ENCODE measurements at places on chromosomes 7 and 10. TPM values are rescaled to one million over a fixed set of nuclear protein-coding genes. Genes with fewer than 3 reads are reported as not detected.

GRCh38 chr7:1123715-1124114, 35.8 kb downstream of the GPER1 start:
- H3K4me3 ChIP-seq, result no peak overlapping the region
- peaks cover 12% of the 10 kb centered on the region for H3K36me3 ChIP-seq
- no peak for DNase-seq
- H3K4me1 ChIP-seq, result peaks cover 4% of the 10 kb centered on the region

GRCh38 chr7:123289200-123289599, 89.4 kb upstream of the SLC13A1 start:
- no peak overlapping the region for H3K27ac ChIP-seq
- DNase-seq, result no peak
- H3K27me3 ChIP-seq, result no peaks in the 10 kb centered on the region
- no peaks in the 10 kb centered on the region for H3K36me3 ChIP-seq

DNA sequence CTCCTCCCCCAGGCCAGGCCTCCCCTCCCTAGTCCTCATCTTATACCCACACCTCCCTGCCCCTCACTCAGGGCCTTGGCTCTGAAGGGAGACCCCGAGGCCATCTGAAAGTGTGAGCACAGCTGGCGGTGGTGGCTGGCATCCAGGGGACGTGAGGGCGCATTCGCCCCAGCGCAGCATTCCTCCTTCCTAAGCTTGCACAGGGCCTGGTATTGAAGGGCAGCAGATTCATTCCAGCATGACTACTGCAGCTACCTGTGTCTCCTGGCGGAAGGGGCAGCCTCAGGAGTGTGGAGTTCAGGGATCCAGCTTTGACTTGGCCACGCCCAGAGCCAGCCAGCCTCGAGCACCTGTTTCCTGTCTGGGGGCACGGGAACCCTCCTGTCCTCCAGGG, 72.6 kb downstream of the PARP12 start:
- no peaks in the 10 kb centered on the region for H3K36me3 ChIP-seq
- H3K27me3 ChIP-seq, result no peaks in the 10 kb centered on the region
- DNase-seq, result no peak
- no peak overlapping the region for H3K4me3 ChIP-seq
- no peaks in the 10 kb centered on the region for H3K4me1 ChIP-seq
- H3K27ac ChIP-seq, result no peak overlapping the region

DNA sequence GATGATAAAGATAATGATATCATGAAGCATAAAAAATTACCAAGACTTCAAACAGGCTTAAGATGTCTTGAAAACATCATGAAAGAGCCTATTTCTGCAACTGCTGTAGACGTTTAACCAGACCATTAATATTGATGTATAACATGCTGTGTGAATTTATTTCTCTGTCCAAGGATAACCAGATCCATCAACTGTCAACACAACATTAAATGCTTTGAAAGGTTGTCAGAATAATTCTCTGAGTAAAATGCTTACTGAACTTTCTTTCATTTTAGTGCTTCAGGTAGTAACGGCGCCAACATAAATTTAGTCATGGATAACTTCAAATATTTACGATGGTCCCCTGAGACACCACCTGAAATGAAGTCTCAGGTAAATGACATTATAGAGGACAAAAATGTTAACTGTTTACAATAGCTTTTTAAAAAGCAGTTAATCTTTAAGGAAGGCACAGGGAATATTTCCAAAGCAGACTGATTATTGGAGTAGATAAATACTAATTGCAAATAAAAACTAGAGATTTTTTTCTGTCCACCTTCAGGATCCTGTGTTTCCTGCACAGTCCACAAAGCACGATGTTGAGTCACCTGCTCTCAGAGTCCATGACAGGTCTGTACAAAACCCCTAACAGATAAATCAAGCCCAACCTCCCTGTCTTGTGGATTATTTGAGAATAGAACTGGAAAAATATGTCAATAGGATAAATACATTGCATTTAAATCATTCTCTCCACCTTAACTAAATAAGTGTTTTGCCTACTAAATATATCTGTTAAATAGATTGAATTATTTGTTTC, 1213.2 kb downstream of the XPNPEP1 start:
- DNase-seq, result no peak
- H3K27ac ChIP-seq, result no peak overlapping the region
- no peak overlapping the region for H3K4me3 ChIP-seq
- no peaks in the 10 kb centered on the region for H3K27me3 ChIP-seq
- no peaks in the 10 kb centered on the region for H3K36me3 ChIP-seq

- H3K27me3 ChIP-seq, result no peaks in the 10 kb centered on the region
- DNase-seq, result no peak
- no peaks in the 10 kb centered on the region for H3K36me3 ChIP-seq
These were observed 97.7 kb upstream of the TCF7L2 start for GRCh38 chr10:112852306-112852705.

DNA sequence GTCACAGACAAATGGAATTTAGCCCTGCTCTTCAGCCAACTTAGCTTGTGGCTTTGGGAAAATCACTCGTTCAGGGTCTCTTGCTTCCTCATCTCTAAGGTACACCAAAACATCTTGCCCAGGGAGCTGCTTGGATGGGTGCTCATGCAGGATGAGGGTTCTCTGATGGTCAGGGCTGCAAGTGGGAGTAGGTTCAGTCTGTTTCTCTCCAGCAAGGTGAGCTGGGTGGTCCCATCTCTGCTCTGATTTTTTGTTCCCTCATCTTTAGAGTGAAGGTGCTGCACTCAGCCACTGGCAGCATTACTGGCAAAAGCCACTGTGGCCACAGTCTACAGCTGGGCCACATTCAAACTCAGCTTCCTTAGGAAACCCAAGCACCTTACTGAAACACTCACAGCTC, 149.9 kb upstream of the GPR26 start:
- no peak overlapping the region for H3K27ac ChIP-seq
- H3K36me3 ChIP-seq, result no peaks in the 10 kb centered on the region
- no peaks in the 10 kb centered on the region for H3K27me3 ChIP-seq
- H3K4me3 ChIP-seq, result no peak overlapping the region

DNA sequence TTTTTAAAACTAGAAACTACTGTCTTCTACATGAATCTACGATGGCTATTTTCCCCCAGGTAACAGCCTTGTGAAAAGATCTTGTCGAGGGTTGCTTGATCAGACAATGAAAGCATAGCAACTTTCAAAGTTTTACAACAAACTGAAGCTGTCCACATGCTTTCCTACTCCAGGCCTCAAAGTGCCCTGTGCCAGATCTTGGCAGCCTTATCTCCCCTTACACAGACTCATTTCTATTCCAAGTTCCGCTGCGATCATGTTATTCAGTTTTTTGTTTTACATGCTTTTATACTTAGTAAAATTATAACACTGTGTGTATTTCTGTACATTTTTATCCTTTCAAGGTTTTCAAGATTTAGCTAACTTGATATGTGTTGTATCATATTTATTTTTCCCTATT, 661.7 kb upstream of the SORCS1 start:
- H3K36me3 ChIP-seq, result no peaks in the 10 kb centered on the region
- no peak overlapping the region for H3K4me3 ChIP-seq
- no peaks in the 10 kb centered on the region for H3K4me1 ChIP-seq
- H3K27ac ChIP-seq, result no peak overlapping the region
- no peak for DNase-seq
- H3K27me3 ChIP-seq, result no peaks in the 10 kb centered on the region

- H3K27ac ChIP-seq, result no peak overlapping the region
- no peak for DNase-seq
- no peaks in the 10 kb centered on the region for H3K4me1 ChIP-seq
- H3K4me3 ChIP-seq, result no peak overlapping the region
These were observed 1160.8 kb upstream of the LRRTM3 start for GRCh38 chr10:65765006-65765541.

DNA sequence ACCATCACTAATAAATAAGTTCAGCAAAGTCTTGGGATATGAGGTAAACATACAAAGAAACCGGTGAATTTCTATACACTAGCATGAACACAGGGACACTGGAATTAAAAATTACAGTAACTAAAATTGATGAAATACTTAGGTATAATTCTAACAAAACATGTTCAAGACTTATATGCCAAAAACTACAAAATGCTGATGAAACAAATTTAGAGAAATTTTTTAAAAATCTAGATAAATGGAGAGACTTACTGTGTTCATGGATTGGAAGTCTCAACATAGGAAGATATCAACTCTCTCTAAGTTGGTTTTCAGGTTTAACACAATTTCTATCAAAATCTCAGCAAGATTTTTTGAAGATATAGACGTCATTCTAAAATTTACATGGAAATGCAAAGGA, 128.8 kb upstream of the RET start:
- H3K36me3 ChIP-seq, result no peaks in the 10 kb centered on the region
- no peaks in the 10 kb centered on the region for H3K27me3 ChIP-seq
- H3K27ac ChIP-seq, result no peak overlapping the region
- no peaks in the 10 kb centered on the region for H3K4me1 ChIP-seq

GRCh38 chr7:29274146-29275017, 79.8 kb downstream of the CHN2 start:
- DNase-seq, result no peak
- H3K27ac ChIP-seq, result no peak overlapping the region
- H3K36me3 ChIP-seq, result no peaks in the 10 kb centered on the region
- H3K4me1 ChIP-seq, result peaks cover 4% of the 10 kb centered on the region
- no peaks in the 10 kb centered on the region for H3K27me3 ChIP-seq
- no peak overlapping the region for H3K4me3 ChIP-seq

DNA sequence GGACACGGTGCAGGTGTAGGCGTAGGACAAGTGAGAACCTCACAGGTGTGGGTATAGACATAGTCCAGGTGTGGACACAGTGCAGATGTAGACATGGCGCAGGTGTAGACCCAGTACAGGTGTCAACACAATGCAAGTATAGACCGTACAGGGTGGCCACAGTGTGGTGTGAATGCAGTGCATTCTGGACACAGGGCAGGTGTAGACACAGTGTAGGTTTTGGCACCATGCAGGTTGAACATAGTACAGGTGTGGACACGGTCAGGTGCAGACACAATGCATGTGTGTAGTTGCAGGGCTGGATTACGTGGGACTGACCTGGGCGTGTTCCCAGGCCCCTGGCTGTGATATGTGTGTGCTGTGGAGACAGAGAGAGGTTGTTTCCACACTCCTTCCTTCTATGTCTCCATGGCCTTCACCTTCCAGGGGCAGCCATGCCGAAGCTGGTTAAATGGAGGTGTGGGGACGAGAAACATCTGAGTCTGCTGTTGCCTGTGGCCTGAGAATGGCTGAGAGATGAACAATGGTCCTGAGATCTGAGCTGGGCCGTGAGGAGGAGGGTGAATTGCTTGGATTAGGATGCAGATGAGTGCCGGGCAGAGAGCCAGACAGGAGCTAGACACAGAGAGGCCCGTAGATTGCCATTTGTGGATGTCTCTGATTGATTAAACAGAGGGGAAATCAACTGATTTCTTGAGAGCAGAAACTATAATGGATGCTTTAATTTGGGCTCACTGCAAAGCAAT, 343.9 kb upstream of the SHH start:
- H3K4me1 ChIP-seq, result no peaks in the 10 kb centered on the region
- no peak overlapping the region for H3K4me3 ChIP-seq
- H3K36me3 ChIP-seq, result no peaks in the 10 kb centered on the region
- H3K27ac ChIP-seq, result no peak overlapping the region
- no peaks in the 10 kb centered on the region for H3K27me3 ChIP-seq

- H3K36me3 ChIP-seq, result peaks cover 43% of the 10 kb centered on the region
- no peak overlapping the region for H3K4me3 ChIP-seq
These were observed 81.9 kb downstream of the NUDCD3 start for GRCh38 chr7:44408596-44408995.

GRCh38 chr7:151759591-151760042, 117.3 kb downstream of the PRKAG2 start:
- no peaks in the 10 kb centered on the region for H3K36me3 ChIP-seq
- no peak overlapping the region for H3K4me3 ChIP-seq
- no peak overlapping the region for H3K27ac ChIP-seq
- peaks cover 35% of the 10 kb centered on the region for H3K4me1 ChIP-seq
- no peaks in the 10 kb centered on the region for H3K27me3 ChIP-seq

GRCh38 chr10:86312701-86313270, 53.8 kb downstream of the GRID1 start:
- no peak overlapping the region for H3K27ac ChIP-seq
- no peaks in the 10 kb centered on the region for H3K27me3 ChIP-seq
- no peaks in the 10 kb centered on the region for H3K4me1 ChIP-seq
- no peak overlapping the region for H3K4me3 ChIP-seq
- H3K36me3 ChIP-seq, result no peaks in the 10 kb centered on the region
- DNase-seq, result no peak

DNA sequence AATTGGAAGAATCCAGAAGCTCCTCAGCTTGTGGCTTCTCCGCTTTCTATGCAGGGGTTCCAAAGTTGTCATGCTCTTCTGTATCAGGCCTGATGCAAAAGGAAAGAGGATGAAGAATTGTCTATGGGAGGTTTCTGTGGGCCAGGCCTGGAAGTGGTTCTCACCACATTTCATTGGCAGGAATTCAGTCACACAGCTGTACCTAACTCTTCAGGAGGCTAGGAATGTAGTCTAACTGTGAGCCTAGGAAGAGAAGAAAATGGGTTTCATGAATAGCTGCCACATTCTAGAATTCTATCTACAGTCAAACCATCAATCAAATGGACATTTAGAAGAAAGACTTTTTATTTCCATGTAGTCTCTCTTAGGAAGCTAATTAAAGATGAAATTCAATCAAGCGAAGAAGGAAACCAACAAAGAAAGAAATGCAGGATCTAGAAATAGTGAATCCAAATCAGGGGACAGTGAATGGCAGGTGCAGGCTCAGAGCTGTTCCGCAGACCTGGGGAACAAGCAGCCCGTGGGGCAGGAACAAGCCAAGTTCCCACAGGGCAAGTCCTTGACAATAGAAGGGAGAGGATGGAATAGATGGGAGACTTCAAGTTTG, 25.4 kb upstream of the USP6NL start:
- peaks cover 8% of the 10 kb centered on the region for H3K4me1 ChIP-seq
- no peaks in the 10 kb centered on the region for H3K27me3 ChIP-seq
- no peaks in the 10 kb centered on the region for H3K36me3 ChIP-seq

GRCh38 chr10:17648243-17649035, 4.5 kb downstream of the STAM start:
- H3K27ac ChIP-seq, result peak overlapping the region; percentile 36
- no peaks in the 10 kb centered on the region for H3K27me3 ChIP-seq
- DNase-seq, result no peak
- H3K4me3 ChIP-seq, result peak overlapping the region; percentile 33
- H3K36me3 ChIP-seq, result peaks cover 9% of the 10 kb centered on the region
- peaks cover 35% of the 10 kb centered on the region for H3K4me1 ChIP-seq

DNA sequence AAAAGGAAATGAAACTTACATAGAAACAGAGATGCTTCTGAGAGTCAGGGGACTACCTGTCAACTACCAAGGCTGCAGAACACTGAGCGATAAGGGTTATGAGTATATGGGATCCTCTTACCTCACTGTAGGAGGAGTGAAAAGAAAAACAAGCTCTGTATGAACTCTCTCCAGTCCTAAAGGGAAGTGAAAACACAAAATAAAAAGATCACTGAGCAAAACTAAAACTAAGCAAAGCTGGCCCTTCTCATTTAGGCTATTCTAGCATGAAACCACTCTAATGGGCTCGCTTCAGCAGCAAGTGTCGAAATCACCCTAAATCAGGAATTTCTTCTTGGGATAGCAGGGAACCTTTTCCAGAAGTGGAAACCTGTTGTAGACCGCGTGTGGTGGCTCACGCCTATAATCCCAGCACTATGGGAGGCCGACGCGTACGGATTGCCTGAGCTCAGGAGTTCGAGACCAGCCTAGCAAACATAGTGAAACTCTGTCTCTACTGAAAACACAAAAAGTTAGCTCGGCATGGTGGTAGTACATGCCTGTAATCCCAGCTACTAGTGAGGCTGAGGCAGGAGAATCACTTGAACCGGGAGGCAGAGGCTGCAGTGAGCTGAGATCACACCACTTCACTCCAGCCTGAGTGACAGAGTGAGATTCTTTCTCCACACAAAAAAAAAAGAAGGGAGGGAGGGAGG, 27.0 kb downstream of the DCLRE1C start:
- no peaks in the 10 kb centered on the region for H3K27me3 ChIP-seq
- H3K27ac ChIP-seq, result no peak overlapping the region
- no peak for DNase-seq
- no peak overlapping the region for H3K4me3 ChIP-seq
- H3K36me3 ChIP-seq, result peaks cover 75% of the 10 kb centered on the region

The AGBL3 gene
- 2.5 TPM for total RNA-seq

The MACROH2A2 gene
- 2.2 TPM for total RNA-seq

The C10orf88 gene
- 2.5 TPM for total RNA-seq

The CELF2 gene
- 205 TPM for total RNA-seq
